ENCODE measurements at places on chromosomes 4 and X.

DNA sequence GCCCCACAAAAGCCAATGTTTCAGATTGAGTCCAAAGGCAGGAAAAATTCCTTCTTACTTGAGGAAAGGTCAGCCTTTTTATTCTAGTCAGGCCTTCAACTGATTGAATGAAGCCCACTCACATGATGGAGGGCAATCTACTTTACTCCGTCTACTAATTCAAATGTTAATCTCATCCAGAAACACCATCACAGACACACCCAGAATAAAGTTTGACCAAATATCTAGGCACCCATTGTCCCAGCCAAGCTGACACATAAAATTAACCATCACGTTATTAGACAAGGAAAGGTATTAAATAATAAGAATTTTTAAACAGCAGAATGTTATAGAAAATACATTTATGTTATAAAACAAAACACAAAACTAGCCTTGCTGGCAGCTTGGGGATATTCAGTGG lies 32.9 kb upstream of the SMIM10L2A start:
- DNase-seq: no peak

- DNase-seq: no peak
Measured at GRCh38 chr4:14829795-14830194, 172.5 kb upstream of the CPEB2 start.

DNA sequence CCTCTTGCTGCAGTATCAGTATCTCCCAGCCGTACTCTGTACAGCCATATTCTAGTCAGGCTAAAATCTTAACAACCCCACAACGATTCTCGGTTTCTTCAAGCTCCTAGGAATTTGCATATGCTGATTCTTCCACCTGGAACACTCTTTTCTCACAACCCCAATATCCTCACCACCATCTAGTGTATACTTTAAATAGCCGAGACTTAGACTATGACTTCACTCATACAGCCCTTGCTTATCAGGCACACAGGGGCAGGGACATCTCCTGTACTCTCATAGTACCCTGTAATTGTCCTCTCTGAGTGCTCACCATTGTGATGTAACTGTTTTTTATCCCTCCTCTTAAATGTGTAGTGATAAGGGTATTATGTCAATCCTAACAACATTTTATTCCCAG lies 2126.4 kb upstream of the TENM3 start:
- DNase-seq: no peak

- no peak for DNase-seq
Measured at GRCh38 chr4:168390041-168390440, 71.5 kb upstream of the DDX60 start.

DNA sequence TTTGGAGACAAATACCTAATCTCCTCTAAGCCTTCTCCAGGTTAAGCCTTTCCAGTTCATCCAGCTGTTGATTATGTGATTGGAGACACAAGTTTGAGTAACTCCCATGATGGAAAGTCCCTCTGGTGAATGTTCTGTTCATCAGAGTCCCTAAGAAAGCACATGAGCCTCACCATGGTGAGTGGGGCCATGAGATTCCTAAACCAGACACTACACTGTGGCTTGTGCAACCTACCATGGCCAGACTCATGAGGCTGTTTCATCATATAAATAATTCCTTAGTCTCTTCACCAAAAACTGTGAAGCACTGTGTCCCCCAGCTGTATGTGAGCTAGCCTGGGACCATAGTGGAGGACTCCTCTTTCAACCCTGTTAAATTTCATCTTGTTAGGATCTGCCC lies 14.4 kb downstream of the PKD2 start:
- no peak for DNase-seq

GRCh38 chrX:69555481-69556041 lies 51.4 kb downstream of the NALF2 start:
- DNase-seq: no peak

DNA sequence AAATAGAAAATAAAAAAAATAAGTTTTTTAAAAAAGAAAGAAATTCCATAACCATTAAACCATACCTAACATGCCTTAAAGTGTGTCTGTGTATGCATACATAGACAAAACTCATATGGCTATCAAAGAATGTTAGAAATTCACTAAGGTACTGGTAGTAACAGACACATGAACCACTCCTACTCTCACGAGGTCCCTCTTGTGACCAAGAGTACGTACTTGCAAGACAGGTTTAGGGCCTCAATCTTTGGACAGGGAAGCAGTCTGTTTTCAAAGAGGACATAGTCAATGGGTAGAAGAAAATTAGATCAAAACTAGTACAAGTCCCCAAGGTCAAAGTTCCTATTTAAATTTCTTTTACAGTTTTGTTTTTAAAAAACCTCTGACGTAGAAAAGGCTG lies 117.3 kb downstream of the CHM start:
- DNase-seq: no peak

DNA sequence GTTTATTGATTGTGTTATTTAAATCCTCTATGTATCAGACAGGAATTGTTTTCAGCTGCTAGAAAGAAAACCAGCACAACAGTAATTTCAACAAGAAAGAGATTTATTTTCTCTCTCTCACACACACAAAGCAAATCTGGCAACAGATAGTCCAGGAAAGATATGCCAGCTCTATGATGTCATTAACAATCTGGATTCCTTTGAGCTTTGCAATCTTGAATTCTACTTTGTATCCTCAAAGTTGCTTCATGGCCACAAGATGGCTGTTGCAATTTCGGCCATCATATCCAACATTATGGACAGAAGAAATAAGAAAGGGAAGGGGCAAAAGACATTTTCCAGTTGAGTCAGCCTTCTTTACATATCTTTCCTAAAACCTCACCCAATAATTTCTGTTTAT lies 19.8 kb upstream of the FMR1 start:
- DNase-seq: no peak

GRCh38 chr4:10260777-10261176 lies 144.2 kb upstream of the WDR1 start:
- DNase-seq: no peak

GRCh38 chrX:69523314-69523713 lies 19.2 kb downstream of the NALF2 start:
- no peak for DNase-seq

DNA sequence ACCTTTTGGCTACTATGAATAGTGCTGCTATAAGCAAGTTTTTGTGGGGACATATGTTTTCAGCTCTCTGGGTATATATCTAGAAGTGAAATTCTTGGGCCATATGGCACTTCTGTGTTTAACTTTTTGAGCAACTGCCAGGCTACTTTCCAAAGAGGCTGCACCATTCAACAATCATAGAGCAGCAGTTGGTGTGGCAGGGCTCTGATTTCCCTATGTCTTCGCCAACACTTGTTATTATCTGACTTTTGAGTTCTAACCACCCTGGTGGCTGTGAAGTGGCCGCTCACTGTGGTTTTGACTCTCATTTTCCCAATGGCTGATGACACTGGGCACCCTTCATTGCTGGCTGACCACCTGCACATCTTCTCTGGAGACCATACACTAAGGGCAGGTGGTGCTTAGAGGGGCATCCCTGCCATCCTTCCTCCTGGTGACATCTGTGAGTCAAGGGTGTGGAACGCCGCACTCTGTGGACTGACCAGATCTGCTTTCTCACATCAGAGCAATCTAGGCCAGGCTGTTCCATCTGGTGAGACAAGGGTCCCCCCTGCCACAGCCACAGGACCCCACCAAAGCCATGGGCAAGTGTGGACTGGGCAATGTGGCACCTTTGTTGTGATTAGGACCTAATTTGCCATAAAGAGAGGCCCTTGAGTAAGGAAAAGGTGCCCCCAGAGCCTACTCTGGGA lies 49.6 kb downstream of the ZFYVE28 start:
- no peak for DNase-seq

DNA sequence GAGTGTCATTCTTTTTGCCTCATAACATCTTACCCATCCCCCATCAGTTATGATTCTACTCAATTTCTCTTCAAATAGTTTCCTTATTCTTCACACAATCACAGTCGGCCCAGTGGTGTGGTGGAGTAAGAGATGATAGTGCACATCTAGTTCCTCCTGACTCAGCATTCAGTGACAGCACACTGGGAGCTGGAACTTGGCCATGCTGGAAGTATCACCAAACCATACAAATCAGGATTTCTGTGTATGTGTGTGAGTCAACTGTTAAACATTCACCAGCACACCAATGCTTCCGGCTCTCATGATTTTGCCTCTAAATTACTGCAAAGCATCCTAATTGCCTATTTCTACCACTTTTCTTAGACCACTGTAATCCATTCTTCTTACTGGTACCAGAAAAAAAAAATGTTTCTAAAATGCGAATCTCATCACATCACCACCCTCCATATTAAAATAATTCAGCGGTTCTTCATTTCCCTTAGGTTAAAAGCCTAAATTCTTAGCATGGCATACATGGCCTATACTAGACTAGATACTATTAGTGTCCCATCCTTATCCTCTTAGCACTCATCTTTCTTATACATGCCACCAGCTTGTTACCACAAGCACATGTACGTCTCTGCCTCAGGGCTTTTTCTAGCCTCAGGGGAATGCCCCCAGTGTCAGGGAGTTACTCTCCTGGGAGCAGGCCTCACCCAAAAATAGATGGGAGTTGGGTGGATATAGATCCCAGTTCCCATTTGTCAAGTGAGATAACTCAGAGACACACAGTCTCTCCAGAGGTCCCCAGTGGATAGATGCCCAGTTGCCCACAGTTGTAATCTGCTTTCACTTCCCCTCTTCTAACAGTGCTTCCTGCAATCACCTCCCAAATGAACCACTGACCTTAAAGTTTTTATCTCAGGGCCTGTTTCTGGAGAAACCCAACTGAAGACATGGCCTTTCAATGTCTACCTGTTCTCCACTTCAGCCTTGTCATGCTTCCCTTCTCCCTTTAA lies 49.2 kb upstream of the DDX53 start:
- DNase-seq: peak; percentile 36

- no peak for DNase-seq
Measured at GRCh38 chrX:19875050-19875431, 12.4 kb downstream of the SH3KBP1 start.

- no peak for DNase-seq
Measured at GRCh38 chr4:62627671-62628070, 1427.5 kb downstream of the ADGRL3 start.

GRCh38 chr4:81806485-81806884 lies 334.8 kb upstream of the RASGEF1B start:
- no peak for DNase-seq

DNA sequence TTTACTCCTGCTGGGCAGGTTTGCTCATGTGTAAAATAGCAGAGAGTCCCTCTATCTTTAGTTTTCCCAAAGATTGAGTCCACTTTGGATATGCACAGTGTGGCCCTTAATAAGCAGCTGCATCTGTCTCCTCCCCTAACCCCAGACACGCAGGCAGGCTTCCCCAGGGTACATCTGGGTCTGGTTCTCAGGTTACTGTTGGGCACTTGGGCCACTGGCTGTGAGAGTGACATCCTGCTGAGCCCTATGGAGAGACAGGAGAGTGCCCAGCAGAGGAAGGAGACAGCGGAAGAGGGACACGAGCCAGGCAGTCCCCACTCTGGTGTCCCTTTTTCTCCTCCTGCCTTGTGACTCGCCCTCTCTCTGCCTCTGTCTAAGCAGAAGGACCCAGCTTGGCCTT lies 16.0 kb downstream of the XK start:
- DNase-seq: no peak

DNA sequence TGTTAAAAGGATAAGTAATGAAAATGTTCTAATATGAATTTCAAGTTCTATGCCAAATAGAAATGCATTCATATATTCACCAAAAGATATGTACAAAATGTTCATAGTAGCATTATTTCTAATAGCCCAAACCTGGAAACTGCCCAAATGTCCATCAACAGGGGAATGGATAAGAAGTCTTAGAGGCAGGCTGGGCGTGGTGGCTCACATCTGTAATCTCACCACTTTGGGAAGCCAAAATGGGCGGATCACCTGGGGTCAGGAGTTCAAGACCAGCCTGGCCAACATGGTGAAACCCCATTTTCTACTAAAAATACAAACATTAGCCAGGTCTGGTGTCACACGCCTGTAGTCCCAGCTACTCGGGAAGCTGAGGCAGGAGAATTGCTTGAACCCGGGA lies 2.3 kb upstream of the HPRT1 start:
- DNase-seq: no peak

DNA sequence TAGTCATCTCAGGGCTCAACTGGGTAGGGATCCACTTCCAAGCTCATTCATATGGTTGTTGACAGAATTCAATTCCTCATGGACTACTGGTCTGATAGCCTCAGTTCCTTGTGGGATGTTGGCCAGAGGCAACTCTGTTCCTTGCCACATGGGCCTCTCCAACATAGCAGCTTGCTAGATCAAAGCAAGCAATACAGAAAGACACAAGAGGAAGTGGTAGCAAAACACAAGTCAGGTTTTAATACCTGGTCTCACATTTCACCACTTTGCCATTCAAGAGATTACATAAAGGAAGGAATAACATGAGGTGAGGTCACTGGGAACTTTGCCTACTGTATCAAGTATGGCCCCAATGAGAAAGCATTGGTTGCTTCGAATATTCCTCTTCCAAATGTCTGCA lies 79.2 kb downstream of the PRSS12 start:
- no peak for DNase-seq

DNA sequence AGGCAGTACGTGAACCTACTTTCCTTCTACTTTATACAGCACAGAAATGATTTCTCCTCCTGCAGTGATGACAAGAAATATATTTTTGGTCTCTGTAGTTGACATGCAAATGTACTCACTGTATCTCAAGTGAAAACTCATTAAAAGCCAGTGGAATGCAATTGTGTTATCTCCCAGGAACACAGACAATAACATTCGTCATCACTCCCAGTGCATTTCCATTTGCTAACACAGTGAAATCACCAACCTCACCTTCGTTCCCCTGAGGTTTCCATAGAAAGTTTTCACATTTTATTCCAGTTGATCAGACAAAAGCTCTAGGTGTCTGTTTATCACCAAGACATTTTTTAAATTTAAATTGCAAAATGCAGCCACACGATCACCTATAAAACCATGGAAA lies 2.5 kb upstream of the SPANXD start:
- DNase-seq: no peak

DNA sequence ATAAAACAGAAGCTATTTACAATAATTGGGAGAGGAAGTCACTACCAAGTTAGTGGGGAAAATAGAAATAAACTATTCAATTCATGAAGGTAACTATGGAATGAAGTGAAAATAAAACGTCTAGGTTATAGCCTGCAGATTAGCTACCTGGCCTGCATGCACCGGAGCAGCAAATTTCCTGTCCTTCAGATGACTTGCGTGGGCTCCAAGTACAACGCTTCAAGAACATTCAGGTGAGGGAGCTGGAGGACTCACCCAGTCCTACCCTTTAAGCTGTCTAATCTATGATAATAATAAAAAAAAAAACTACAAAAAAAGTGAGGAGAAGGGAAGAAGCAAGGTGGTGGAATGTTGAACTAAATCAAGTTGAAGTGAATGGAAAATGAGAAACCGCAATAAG lies 13.2 kb downstream of the C4orf54 start:
- DNase-seq: no peak

DNA sequence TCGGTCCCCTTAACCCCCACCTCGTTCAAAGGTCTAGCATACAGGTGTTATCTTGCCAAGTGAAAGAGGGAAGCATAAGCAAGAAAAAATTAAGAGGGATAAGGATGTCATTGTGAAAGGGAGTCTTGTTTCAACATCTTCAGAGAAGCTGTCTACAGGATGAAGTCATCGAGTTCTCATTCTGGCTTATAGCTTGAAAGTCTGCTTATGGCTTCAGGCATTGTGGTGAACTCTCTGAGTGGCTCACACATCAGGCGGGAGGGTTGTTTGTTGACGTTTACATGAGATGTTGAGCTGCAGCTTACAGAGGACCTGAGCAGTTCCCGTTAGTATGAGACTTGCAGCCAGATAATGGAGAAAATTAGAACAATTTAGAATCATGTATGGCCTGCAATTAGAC lies 16.6 kb downstream of the MAGEA9B start:
- DNase-seq: no peak

- DNase-seq: no peak
Measured at GRCh38 chrX:147850875-147851274, 60.8 kb upstream of the FMR1 start.

Data from RWPE2 (cell line).